Osteocyte (in vitro differentiated cells): ENCODE measurements at places on chromosomes 4 and X. TPM values are rescaled to one million over a fixed set of nuclear protein-coding genes. Genes with fewer than 3 reads are reported as not detected.

Gene NLGN3
- total RNA-seq, result 0.51 and 1.1 TPM in 2 replicates

Gene CT45A3
- total RNA-seq, result not detected in 2 replicates

Gene DMD
- total RNA-seq, result 317 and 334 TPM in 2 replicates

Gene CCNA2
- total RNA-seq, result 9.6 and 10.6 TPM in 2 replicates

Gene TMSB15A
- total RNA-seq, result 5.9 and 6.6 TPM in 2 replicates

Gene PDZD4
- total RNA-seq, result 23.9 and 26.6 TPM in 2 replicates

Gene HSD17B10
- 85.9 and 87.1 TPM in 2 replicates for total RNA-seq

Gene QRFPR
- total RNA-seq, result not detected in 2 replicates

Gene PCSK1N
- total RNA-seq, result 13.1 and 14.8 TPM in 2 replicates

Gene ZNF157
- total RNA-seq, result 0.13 and 0.16 TPM in 2 replicates

Gene ZFP92
- 0.05 TPM in 2 replicates for total RNA-seq

Gene SPANXA1
- total RNA-seq, result not detected in 2 replicates

Gene ARHGAP6
- 3.5 and 4.2 TPM in 2 replicates for total RNA-seq

Gene CXCL5
- total RNA-seq, result 0.13 and 0.18 TPM in 2 replicates

Gene TKTL2
- total RNA-seq, result not detected in 2 replicates

Gene MSX1
- 2.2 and 3.5 TPM in 2 replicates for total RNA-seq

Gene MRFAP1L1
- total RNA-seq, result 58.6 and 58.8 TPM in 2 replicates

Gene PHF8
- 30.0 and 30.5 TPM in 2 replicates for total RNA-seq

Gene ATP1B4
- not detected in 2 replicates for total RNA-seq

Gene PRR32
- not detected in 2 replicates for total RNA-seq

Gene MAGEA2B
- total RNA-seq, result not detected in 2 replicates

Gene S100P
- not detected in 2 replicates for total RNA-seq

Gene NDNF
- 0.24 TPM in 1 of 2 replicates, not detected in the other for total RNA-seq

Gene SLC10A7
- 10.5 and 10.6 TPM in 2 replicates for total RNA-seq

Gene CT83
- total RNA-seq, result not detected in 2 replicates

Gene SPANXB1
- not detected in 2 replicates for total RNA-seq

Gene TCEAL8
- total RNA-seq, result 86.2 and 88.2 TPM in 2 replicates

Gene SHOX
- total RNA-seq, result 0.21 TPM in 1 of 2 replicates, not detected in the other

Gene ZNF81
- total RNA-seq, result 8.7 and 9.6 TPM in 2 replicates

Gene CLDN34
- 0.59 TPM in 1 of 2 replicates, not detected in the other for total RNA-seq

Gene SYP
- total RNA-seq, result 1.5 and 2.3 TPM in 2 replicates

Gene ZNF275
- total RNA-seq, result 14.0 and 14.6 TPM in 2 replicates

Gene ARMCX6
- total RNA-seq, result 73.5 and 77.9 TPM in 2 replicates

Gene GALNTL6
- not detected in 2 replicates for total RNA-seq

Gene TEX13D
- total RNA-seq, result not detected in 2 replicates
